Panc1 (cell line): ENCODE measurements at places on chromosomes 2 and 18. TPM values are rescaled to one million over a fixed set of nuclear protein-coding genes. Genes with fewer than 3 reads are reported as not detected.
A peak's percentile ranks its signal among the peaks of the same experiment; 100 is the strongest.

SERPINB3 gene
- total RNA-seq = not detected

TMEM247 gene
- not detected for total RNA-seq

LRRC30 gene
- total RNA-seq = not detected

TPO gene
- total RNA-seq = not detected

L3MBTL4 gene
- 0.87 TPM for total RNA-seq

ALLC gene
- not detected for total RNA-seq

APCDD1 gene
- 0.36 TPM for total RNA-seq

OR6B2 gene
- not detected for total RNA-seq

TRIM43 gene
- not detected for total RNA-seq

EVA1A gene
- 0.21 TPM for total RNA-seq

DNER gene
- total RNA-seq = 0.31 TPM

- H3K27me3 ChIP-seq = no peaks in the 10 kb centered on the region
- no peaks in the 10 kb centered on the region for H3K36me3 ChIP-seq
- H3K27ac ChIP-seq = no peak overlapping the region
- no peak overlapping the region for H3K4me3 ChIP-seq
- no peaks in the 10 kb centered on the region for H3K4me1 ChIP-seq
Measured at GRCh38 chr2:12766421-12766879, 49.7 kb downstream of the TRIB2 start.

GRCh38 chr2:37669446-37669845, 2.0 kb downstream of the CDC42EP3 start:
- DNase-seq = no peak
- H3K27ac ChIP-seq = no peak overlapping the region
- peaks cover 6% of the 10 kb centered on the region; the same call in 1 of the 2 replicates for H3K36me3 ChIP-seq
- peak overlapping the region; percentile 68 for H3K4me3 ChIP-seq
- H3K4me1 ChIP-seq = peaks cover 6% of the 10 kb centered on the region

DNA sequence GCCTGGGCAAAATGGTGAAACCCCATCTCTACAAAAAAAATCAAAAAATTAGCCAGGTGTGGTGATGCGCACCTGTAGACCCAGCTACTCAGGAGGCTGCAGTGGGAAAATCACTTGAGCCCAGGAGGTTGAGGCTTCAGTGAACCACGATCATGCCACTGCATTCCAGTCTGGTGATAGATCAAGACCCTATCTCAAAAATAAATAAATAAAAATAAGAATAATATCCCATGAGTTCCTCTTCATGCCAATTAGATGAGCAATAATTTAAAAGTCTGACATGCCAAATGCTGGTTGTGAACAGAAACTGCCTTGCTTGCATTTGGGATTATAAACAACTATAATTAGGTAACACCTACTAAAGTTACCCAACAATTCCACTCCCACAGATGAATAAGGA, 22.1 kb upstream of the ANKRD44 start:
- H3K36me3 ChIP-seq = no peaks in the 10 kb centered on the region
- no peak overlapping the region for H3K4me3 ChIP-seq
- no peak for DNase-seq

DNA sequence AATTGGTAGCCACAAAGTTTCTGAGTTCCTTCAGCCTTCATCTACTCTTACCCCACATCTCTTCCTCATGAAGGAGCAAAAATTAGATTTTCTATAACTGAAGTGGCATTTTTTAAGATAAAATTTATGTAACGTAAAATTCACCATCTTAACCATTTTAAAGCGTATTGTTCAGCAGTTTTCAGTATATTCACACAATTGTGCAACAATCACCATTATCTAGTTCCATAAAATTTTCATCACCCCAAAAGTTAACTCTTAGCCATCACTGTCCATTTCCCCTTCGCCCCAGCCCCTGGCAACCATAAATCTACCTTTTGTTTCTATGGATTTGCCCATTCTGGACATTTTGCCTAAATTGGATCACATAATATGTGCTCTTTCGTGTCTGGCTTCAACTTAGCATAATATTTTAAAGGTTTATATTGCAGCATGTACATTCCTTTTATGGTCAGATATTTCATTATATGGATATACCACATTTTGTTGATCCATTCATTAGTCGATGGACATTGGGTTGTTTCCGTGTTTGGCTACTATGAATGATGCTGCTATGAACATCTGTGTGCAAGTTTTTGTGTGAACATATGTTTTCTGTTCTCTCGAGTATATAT, 44.6 kb downstream of the ATIC start:
- no peaks in the 10 kb centered on the region; the same call in 1 of the 2 replicates for H3K36me3 ChIP-seq
- no peaks in the 10 kb centered on the region for H3K4me1 ChIP-seq
- H3K27ac ChIP-seq = no peak overlapping the region
- H3K27me3 ChIP-seq = no peaks in the 10 kb centered on the region

DNA sequence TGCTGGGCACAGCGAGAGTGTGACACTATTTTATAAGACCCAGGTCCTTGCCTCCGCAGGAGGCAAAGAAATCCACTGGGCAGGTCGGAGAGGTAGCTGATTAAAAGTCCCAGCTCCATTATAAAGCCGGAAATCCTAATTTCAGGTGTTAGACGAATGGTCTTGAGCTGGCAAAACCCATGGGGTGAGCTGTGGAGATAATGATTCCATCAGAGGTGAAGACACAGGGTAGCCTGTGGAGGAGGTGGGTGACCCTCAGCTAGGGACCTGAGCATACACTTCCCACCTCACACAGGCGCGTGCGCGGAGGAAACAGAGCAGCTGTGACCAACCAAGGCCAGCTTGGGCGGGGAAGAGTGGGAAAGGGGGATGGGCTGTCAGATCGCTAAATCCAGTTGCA, 201.7 kb upstream of the CXCR4 start:
- no peaks in the 10 kb centered on the region; the same call in 1 of the 2 replicates for H3K4me1 ChIP-seq
- no peak for DNase-seq
- H3K36me3 ChIP-seq = no peaks in the 10 kb centered on the region
- no peak overlapping the region for H3K27ac ChIP-seq

- H3K4me1 ChIP-seq = peaks cover 2% of the 10 kb centered on the region; the same call in 1 of the 2 replicates
- H3K4me3 ChIP-seq = no peak overlapping the region
- no peaks in the 10 kb centered on the region for H3K27me3 ChIP-seq
- no peak overlapping the region for H3K27ac ChIP-seq
- H3K36me3 ChIP-seq = no peaks in the 10 kb centered on the region
- peak; percentile 81 for DNase-seq
Measured at GRCh38 chr2:18413676-18414396, 146.6 kb downstream of the RDH14 start.

- no peaks in the 10 kb centered on the region for H3K4me1 ChIP-seq
- H3K27ac ChIP-seq = no peak within 1 kb of the TSS
- no peak for DNase-seq
- no peak within 1 kb of the TSS for H3K4me3 ChIP-seq
Measured at GRCh38 chr2:14632133-14632936, at the start of gene LRATD1. LRATD1 (plus strand) TSS chr2:14632717; CDS start chr2:14633980, 1,263 bp downstream.

GRCh38 chr2:17162713-17163112, 355.5 kb downstream of the RAD51AP2 start:
- H3K4me3 ChIP-seq = no peak overlapping the region
- no peaks in the 10 kb centered on the region for H3K4me1 ChIP-seq
- no peak for DNase-seq
- H3K27me3 ChIP-seq = no peaks in the 10 kb centered on the region
- H3K36me3 ChIP-seq = no peaks in the 10 kb centered on the region

- no peaks in the 10 kb centered on the region for H3K36me3 ChIP-seq
- H3K27me3 ChIP-seq = peaks cover 7% of the 10 kb centered on the region; the same call in 1 of the 2 replicates
- H3K27ac ChIP-seq = no peak overlapping the region
- no peak for DNase-seq
Measured at GRCh38 chr2:198096002-198096401, 291.6 kb downstream of the PLCL1 start.

DNA sequence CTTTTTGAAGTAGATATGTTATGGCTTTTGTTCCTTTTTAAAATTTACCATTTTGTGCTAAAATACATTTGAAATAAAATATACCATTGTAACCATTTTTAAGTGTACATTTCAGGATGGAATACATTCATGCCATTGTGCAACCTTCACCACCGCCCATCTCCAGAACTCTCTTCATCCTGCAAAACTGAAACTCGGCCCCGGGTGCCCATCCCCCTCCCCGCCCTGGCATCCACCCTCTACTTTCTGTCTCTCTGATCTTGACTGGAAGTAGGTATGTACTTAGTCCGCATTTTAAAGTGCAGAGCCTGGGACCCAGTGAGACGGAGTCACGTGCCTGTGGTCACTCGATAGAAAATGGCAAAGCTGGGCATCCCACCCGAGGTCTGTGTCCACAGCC, 45.6 kb downstream of the DIPK1C start:
- no peak overlapping the region for H3K4me3 ChIP-seq
- H3K27ac ChIP-seq = no peak overlapping the region
- peaks cover 25% of the 10 kb centered on the region for H3K27me3 ChIP-seq
- 0 out of 2 replicates have a peak, but pooled peaks cover 5% of the 10 kb centered on the region for H3K4me1 ChIP-seq
- DNase-seq = no peak

GRCh38 chr2:80328159-80328571, 23.6 kb upstream of the LRRTM1 start:
- DNase-seq = no peak
- no peaks in the 10 kb centered on the region for H3K27me3 ChIP-seq
- no peaks in the 10 kb centered on the region for H3K36me3 ChIP-seq
- no peak overlapping the region for H3K4me3 ChIP-seq

GRCh38 chr2:100124761-100125160, 17.6 kb downstream of the AFF3 start:
- no peak overlapping the region for H3K4me3 ChIP-seq
- H3K27ac ChIP-seq = no peak overlapping the region
- no peaks in the 10 kb centered on the region for H3K36me3 ChIP-seq
- H3K4me1 ChIP-seq = no peaks in the 10 kb centered on the region
- H3K27me3 ChIP-seq = no peaks in the 10 kb centered on the region; the same call in 1 of the 2 replicates

DNA sequence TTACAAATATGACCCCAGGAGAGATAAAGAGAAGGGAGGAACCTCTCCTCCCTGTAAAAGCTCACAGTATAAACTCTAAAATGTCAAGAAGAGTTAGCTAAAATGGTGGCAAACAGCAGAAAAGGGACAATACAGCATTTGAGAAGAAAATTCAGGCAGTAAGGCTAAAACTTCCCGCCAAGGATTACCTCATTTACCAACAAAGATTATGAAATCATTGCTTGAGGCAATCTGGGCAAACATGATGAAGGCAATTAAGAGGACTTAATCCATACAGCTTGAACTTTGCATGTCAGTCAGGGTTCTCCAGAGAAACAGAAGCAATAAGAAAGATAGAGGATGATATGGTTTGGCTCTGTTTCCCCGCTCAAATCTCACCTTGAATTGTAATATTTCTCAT, 81.4 kb downstream of the CMPK2 start:
- no peaks in the 10 kb centered on the region for H3K4me1 ChIP-seq
- H3K36me3 ChIP-seq = no peaks in the 10 kb centered on the region
- no peak overlapping the region for H3K27ac ChIP-seq

DNA sequence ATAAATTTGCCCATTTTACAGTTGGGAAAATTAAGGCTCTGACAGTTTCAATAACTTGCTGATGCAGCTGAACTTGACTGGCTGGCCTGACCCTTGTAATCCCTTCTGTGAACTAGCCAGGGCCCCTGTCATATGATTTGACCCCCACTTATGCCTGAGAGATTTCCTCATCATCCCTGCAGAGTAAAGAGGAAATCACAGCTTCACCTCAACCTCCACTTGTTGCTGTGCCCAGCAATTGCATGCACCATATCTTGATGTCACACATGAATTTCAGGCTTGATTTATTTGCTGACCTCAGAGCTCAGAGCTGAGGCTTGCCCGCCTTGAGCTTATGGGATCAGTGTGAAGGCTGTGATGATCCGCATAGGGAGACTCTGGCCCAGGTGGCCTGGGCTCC, 108.1 kb downstream of the ACOXL start:
- H3K27ac ChIP-seq = no peak overlapping the region
- peaks cover 2% of the 10 kb centered on the region; the same call in 1 of the 2 replicates for H3K27me3 ChIP-seq
- no peak overlapping the region for H3K4me3 ChIP-seq
- H3K4me1 ChIP-seq = no peaks in the 10 kb centered on the region
- H3K36me3 ChIP-seq = no peaks in the 10 kb centered on the region

GRCh38 chr2:129801575-129801974, 177.9 kb upstream of the RAB6C start:
- DNase-seq = peak; percentile 47
- no peak overlapping the region for H3K27ac ChIP-seq
- no peaks in the 10 kb centered on the region for H3K36me3 ChIP-seq

- 0 out of 2 replicates have a peak, but pooled peaks cover 3% of the 10 kb centered on the region for H3K36me3 ChIP-seq
- no peaks in the 10 kb centered on the region for H3K27me3 ChIP-seq
- no peak overlapping the region for H3K4me3 ChIP-seq
- DNase-seq = no peak
Measured at GRCh38 chr2:127961729-127962128, 66.1 kb downstream of the SAP130 start.
